Skeletal muscle cell (primary cell): ENCODE measurements at places on chromosomes 5 and 9.

- DNase-seq, result no peak
Measured at GRCh38 chr9:125177888-125178287, 11.7 kb downstream of the PPP6C start.

- peak; percentile 10 for DNase-seq
Measured at GRCh38 chr5:174571662-174572397, 152.6 kb upstream of the MSX2 start.

DNA sequence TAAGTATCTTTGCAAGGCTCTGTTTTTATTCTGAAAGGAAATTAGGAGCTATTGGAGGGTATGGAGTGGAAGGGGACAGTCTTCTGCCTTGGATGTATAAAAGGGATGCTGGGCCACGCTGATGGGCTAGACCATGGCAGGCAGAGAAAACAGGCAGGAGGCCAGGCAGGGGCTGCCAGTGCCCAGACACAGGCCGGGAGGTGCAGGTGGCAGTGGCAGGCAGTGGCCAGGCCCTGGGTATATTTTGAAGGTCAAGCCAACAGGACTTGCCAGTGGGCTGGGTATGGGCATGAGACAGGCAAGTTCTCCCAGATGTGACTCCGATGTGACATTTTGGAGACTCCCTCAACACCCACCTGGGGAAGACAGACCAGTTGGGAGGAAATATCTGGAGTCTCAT lies 131.9 kb downstream of the KCNIP1 start:
- no peak for DNase-seq

DNA sequence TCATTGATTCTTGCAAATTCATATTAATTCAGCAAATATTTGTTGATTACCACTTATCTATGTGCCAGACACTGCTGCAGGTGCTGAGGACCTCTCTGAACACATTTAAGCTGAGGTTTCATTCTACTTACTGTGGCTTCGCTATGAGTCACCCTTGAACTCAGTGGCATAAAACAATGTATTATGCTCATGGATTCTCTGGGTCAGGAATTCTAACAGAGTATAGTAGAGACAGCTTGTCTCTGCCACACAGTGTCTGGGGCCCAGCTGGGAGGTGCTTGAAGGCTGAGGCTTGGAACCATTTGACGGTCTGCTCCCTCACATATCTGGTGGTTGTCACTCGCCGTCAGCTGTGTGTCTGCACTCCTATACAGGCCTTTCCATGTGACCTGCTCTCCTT lies 124.3 kb upstream of the NR3C1 start:
- DNase-seq, result no peak

DNA sequence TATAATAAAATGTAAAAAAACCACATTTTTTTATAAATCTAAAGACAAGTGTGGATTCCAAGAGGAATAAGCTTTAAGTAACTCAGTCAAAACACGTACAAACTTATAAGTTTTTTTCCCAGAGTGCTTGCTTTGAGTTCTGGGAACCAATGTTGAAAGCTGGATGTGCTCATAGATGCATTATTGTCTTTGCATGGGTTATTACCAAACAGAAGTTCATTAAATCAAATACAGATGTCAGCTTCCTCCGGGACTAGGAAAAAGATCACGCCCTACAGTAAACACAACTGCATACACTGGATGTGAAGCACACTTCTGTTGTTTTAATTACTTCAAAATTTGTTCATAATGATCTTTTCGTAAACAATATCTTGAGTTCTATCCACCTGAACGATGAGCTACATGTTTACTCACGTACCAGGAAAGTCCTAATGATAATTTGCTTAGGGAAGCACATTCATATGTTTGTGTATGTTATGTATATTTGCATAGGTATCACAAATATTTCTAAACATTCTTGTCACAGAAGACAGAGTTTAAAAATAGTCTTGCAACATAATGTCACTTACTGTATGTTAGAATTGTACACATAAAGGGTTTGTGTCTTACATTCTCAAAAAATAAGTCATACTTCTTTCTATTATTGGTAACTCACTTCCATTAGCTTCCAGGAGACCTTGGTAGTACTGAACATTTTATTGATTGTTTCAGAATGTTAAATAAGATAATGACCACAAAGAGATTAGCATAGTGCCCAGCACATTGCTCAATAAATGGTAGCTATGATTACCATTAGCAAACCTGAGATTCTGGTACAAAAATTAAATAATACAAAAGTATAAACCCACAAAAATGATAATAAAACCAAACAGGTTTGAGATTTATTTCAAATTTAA lies 427.4 kb downstream of the CETN3 start:
- peak; percentile 8 for DNase-seq

GRCh38 chr5:11619339-11620024 lies 284.8 kb downstream of the CTNND2 start:
- no peak for DNase-seq

- DNase-seq, result no peak
Measured at GRCh38 chr5:91434348-91434747, 51.2 kb upstream of the ARRDC3 start.

GRCh38 chr9:6899274-6899673 lies 141.5 kb downstream of the KDM4C start:
- no peak for DNase-seq

DNA sequence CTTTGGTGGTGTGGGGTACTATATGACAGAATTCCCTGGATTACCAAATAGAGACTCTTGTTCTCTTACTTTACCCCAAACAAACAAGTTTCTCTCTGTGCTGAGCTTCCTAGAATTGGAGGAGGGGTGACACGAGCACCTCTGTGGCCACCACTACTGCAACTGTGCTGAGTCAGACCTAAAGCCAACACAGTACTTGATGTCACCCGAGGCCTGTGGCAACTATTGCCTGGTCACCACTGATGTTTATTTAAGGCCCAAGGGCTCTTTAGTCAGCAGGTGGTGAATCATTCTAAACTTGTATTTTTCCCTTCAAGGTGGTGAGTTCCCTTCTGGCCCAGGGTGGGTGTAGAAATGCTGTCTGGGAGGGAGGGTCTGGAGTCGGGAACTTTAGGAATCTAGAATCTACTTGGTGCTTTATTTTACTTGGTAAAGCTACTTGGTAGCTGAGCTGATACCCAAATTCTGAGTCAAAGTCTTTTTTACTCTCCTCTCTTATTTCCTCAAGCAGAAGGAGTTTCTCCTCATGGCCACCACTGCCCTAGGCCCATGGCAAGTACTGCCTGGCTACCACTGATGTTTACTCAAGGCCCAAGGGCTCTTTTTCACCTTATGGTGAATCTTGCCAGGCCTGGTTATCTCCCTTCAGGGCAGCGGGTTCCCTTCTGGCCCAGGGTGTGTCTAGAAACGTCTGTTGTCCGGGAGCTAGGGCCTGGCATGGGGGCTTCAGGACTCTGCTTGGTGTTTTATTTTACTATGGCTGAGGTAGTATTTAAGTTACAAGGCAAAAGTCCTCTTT lies 9.8 kb downstream of the LURAP1L start:
- peak; percentile 96 for DNase-seq

- no peak for DNase-seq
Measured at GRCh38 chr5:173671121-173671949, 54.9 kb upstream of the BOD1 start.

DNA sequence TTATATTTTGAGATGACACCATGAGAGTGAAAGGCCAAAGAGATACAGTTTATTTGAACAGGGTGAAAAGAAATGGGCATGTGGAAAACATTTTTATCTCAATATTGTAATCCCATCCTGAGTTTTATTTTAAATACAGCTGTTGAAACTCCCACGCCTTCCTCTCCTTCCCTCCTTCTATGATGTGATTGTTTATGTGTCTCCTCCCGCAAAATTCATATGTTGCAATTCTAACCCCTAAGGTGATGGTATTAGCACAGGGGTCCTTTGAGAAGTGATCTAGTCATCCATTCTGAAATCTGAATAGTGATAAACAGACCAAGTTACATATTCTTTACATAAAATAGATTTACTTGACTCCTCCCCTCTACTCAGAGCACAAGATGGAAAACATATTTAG lies 1275.4 kb upstream of the C9orf72 start:
- peak; percentile 4 for DNase-seq

GRCh38 chr5:82985763-82986162 lies 91.4 kb downstream of the TMEM167A start:
- DNase-seq, result no peak

- no peak for DNase-seq
Measured at GRCh38 chr9:126984969-126985368, 70.4 kb downstream of the RALGPS1 start.

DNA sequence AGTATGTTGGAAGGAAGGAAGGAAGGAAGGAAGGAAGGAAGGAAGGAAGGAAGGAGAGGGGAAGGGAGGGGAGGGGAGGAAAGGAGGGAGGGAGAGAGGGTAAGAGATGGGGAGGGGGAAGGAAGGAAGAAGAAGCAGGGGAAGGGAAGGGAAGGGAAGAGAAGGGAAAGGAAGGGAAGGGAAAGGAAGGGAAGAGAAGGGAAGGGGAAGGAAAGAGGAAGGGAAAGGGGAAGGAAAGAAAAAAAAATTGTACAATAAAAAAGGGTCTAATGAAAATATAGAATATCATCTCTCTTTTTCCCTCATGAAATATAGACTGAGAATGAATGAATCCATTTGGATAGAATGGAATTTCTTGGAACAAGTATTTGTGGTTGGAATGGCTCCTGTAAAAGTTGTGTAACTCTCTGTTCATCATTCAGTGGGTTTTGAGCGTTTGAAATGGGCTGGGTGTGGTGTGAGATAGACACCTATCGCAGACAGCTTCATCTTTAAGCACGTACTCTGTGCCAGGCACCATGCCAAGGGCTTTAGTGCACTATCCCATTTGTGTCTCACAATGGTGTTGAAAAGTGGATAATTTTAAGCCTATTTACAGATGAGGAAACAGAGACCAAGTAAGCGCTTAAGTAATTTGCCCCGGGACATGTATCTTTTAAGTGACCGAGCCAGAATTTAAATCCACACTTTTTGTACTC lies 11.6 kb upstream of the PAPPA start:
- no peak for DNase-seq

- no peak for DNase-seq
Measured at GRCh38 chr9:18969128-18969527, 63.9 kb downstream of the SAXO1 start.

DNA sequence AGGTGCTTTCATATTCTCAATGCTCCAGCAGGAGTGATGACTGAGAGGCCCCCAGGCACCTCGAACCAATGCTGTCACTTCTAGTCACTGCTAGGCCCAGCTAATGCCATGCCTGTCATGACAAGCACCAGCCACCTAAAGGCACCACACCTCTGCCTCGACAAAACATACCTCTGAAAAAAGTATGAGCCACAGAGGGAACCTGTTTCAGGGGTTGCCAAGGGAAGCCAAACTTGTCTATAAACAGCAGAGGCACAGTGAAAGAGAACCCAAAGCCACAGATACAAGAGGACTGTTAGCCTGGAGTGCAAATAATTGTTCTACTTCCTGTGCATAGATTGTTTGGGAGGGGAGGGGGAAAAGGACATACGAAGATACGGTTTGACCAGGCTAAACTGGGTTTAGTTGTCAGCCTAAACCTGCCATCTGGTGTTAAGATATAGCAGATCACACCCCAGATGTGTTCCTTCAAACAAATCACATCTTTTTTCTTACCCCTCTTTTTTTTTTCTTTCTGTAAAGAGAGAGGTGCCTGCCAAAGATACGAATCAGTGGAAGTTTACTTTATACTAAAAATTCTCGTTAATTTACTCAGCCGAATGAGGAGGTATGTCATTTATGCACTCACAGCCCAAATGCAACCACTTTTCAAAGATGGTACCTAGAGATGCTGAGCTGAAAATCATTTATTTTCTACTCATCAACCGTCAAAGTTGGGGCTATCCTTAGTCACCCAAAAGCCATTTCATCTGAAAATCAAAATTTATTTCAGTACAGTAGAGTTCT lies 45.7 kb downstream of the BNC2 start:
- DNase-seq, result no peak

DNA sequence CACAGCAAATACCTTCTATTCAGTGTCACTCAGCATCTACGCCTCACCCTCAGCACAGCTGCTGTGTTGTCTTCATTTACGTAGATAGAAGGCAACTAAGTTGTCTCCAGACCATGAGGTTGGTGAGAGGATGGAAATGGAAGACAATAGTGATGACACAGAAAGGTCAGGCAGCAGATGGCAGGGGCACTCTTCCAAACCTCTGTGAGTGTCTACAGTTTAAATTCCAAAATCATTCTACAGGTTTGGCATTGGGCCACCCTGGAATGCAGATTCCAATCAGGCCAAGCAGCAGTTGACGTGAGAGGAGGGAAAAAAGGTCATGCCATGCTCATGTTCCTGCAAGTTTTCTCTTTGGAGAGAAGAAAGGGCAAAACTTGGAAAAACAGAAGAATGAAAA lies 68.7 kb upstream of the ADAMTSL1 start:
- no peak for DNase-seq

- no peak for DNase-seq
Measured at GRCh38 chr5:169811023-169811422, 169.3 kb downstream of the INSYN2B start.

GRCh38 chr5:162703914-162704313 lies 636.3 kb downstream of the GABRG2 start:
- DNase-seq, result no peak

GRCh38 chr9:1458503-1458902 lies 408.3 kb downstream of the DMRT2 start:
- DNase-seq, result peak; percentile 70

DNA sequence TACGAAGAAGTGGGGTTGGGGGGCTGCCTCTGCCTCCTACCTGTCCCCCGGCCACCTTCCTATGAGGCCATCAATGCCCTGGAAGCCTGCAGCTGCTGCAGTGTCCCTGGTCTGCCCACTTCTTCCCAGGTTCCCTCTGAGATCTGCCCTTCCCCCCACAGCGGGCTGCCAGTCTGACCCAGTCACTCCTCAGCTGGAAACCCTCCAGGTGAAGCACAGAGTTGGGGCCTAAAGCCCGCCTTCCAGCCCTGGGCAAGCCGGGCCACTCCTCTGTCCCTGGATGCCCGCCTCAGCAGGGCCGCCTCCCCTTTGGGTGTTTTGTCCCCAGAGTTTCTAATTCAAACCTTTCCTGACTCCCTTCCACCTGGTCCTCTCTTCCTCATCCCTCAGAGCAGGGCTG lies 137.0 kb downstream of the RXRA start:
- no peak for DNase-seq

GRCh38 chr5:159330131-159330800 lies at the start of gene IL12B:
TSS of gene IL12B (minus strand) at chr5:159330487. CDS start at chr5:159326782, 3,705 bp downstream.
- no peak for DNase-seq

GRCh38 chr5:123937230-123937629 lies 425.3 kb downstream of the CSNK1G3 start:
- peak; percentile 18 for DNase-seq
